Activated naive CD4-positive, alpha-beta T cell treated with anti-CD3 and anti-CD28 coated beads, Interleukin-2, amount 50 U/mL, for 72 hours (primary cell): ENCODE measurements at places on chromosomes 4 and X.

GRCh38 chr4:111031001-111031579, 408.2 kb upstream of the PITX2 start:
- DNase-seq = no peak

DNA sequence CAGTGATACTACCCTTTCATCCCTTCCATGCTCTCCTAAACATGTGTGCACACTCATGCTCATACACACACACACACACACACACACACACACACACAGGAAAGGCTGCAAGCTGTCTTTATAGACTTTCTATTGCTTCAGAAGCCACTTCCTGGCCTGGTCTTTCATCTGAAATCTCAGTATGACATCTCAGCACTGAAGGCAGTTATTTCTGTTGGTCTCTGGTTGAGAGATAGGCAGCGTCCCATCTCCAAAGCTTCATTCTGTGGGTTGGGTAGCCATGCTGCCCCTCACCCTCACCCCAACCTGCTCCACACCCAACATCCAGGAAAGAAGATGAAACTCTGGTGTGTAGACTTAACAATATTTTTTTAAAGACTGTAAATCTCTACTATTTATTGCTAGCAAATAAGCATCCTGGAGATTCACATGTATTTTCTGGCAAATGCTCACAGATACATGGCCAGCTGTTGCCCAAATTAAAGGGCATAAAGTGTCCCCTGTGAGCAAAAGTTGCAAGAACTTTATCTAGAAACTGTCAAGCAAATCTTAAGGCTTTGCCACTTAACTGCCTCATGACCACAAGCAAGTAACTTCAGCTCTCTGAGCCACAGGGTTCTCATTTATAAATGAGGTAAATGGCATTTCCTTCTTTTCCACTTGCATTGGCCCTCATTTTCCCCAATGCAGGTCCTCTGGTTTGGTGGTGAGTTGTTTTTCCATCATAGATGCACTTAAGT, 189.8 kb upstream of the AFF2 start:
- DNase-seq = peak; percentile 40

DNA sequence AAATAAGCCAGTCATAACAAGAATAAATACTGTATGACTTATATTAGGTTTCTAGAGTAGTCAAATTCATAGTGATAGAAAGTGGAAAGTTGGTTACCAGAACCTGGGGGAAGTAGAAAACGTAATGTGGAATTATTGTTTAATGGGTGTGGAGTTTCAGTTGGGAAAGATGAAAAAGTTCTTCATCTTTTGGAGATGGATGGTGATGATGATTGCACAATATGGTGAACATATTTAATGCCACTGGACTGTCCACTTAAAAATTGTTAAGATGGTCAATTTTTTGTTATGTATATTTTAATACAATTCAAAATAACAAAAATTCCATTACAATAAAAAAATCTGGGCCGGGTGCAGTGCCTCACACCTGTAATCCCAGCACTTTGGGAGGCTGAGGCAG, 289.6 kb downstream of the ZIC3 start:
- no peak for DNase-seq

DNA sequence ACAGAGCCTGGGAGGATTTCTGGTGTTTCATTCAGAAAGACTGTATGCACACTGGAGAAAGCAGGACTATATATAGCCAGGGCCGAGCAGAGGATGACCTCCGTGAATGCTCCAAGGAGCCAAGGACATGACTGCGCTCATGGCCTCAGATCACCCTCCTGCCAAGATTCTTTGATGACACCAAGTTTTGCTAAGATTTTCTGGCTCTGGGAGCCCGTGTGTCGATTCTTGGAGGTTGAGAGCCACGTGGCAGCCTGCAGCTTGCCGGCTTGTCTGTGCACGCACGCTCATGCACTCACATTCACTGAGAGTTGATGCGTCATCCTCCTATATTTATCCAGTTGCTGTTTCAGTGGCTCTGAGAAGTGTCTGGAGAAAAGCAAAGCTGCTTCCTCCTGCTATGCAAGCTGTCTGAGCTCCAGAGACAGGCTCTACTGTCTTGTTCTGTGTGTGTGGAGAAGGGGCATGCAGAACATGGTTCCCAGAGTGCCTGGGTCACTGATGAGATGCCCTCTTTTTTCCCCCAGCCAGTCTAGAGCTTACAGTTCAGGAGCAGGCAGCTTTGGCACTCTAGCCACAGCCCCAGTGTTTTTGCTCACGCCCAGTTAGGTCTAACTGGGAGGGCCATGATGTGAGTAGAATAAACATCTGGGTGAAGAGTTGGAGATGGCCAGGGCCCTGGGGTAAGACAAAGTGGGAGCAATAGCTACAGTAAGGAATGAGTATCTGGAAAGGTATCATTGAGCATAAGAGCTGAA, 64.9 kb upstream of the SCOC start:
- no peak for DNase-seq

DNA sequence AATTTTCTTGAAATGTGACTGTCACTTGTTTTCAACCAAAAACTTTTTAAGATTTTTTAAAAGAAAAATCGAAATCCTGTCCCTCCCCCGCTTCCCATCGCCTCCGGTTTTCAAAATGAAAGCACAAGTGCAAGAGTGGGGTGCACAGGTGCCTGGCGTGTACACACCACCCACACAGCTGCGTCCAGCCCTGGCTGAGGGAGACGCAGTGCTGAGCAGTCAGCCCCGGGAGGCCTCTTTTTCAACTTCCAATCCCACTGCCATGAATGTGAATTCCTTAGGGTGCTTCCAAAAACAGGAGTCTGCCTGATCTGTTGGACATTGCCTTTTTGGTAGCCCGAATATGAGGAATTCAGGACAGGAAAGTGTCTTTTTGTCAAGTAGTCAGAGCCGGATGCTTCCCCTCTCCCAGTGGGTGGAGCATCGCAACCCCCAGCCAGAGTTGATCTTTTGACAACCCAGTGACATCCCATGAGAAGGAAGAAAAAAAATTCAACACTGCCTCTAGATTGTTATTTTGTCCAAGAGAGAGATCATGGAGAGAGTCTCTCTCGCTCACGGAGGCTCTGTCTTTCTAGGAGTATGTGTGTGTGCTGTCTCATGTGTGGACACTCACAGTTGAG, 8.9 kb downstream of the PRRG3 start:
- DNase-seq = no peak

- DNase-seq = no peak
Observed at GRCh38 chr4:62399242-62399641, 1199.1 kb downstream of the ADGRL3 start.

DNA sequence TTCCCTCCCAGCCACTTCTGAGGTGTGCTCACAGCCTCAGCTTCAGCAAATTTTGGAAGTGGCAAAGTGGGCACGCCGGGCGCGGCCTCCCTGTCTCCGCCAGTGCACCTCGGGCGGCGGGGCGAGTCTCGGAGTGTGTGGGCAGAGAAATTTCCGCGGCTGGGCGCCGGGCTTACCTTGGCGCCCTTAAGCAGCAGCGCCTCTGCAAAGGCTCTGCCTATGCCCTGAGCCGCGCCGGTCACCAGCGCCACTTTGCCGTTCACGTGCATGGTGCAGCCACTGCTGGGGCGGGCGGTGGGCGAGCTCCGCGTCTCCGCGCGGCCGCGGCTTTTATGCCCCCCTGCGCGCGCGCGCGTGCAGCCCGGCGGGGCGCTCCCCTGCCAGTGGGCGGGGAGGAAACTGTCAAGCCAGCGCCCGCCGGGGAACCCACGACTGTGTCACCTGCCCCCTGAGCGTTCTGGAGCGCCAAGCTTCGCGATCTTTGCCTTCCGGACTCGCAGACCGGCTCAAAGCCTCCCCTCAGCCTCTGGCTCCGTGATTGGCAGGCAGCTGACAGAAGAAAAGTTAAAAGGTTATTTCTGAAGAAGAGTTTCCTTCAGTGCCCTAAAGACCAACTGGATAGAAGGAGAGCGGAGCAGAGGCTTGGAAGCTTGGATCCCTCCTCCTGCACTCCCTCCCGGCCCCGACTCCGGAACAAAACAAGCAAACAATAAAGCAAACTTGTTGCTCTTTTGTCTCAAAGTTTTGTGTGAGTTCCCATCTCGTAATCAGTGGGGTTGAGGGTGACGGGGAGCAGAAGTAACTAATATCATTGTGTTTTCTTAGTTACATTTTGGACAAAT, at the start of gene HPGD:
HPGD (minus strand) TSS at position 306 of the 842 bp plus-strand sequence; CDS start at position 269, 37 bp downstream.
- DNase-seq = peak; percentile 55

DNA sequence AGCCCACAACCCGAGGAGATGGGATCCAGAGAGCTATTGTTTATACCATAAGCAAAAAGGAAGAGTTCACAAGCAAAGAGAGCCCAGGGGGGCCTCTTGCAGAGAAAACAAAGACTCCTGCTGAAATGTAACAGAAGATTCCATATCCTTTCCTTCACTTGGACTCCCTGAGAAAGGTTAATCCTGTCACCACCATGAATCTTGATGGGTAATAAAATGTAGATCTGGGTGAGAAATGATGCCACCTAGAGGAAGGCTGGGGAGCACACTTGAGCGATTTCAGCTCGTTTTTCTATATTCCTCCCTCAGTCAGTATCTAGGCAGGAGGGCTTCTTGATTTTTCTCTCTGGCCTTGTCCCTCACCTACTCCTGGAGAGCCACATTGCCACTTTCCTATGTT, 10.2 kb upstream of the KCNE5 start:
- no peak for DNase-seq

GRCh38 chrX:95071621-95072020, 1397.6 kb downstream of the FAM133A start:
- no peak for DNase-seq

DNA sequence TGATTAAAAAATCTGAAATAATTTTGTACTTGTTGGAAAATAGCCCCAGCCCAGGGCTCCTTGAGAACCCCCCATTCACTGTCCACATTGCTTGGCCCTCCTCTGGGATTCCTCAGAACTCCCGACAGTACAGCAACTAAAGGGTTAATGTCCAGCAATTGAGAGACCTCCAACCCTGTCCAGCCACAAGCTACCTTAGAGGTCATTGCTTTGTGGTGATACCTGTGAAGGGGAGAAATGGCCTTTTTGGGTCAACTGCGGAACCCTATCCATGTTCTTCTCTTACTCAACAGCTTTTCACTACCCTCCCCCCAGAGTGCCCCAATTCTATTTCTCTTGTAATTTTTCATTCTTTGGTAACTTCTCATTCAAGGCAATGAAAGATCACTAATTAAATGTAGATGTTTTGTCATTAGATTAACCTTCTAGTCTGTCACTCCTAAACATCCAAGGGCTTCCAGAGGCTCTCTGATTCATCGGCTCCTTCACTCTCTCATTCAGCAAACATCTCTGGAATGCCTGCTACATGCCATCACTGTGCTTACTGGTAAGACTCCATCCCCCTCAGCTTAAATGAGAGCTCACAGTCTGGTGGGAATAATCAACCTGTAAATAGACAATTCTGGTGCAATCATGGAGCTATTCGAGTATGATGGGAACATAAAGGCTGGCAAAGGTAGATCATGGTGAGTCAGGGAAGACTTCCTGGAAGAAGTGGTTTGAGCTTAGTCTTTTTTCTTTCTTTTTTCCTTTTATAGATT, 241.4 kb upstream of the PGRMC2 start:
- DNase-seq = no peak

- no peak for DNase-seq
Observed at GRCh38 chr4:141643557-141643956, 7.2 kb downstream of the IL15 start.

DNA sequence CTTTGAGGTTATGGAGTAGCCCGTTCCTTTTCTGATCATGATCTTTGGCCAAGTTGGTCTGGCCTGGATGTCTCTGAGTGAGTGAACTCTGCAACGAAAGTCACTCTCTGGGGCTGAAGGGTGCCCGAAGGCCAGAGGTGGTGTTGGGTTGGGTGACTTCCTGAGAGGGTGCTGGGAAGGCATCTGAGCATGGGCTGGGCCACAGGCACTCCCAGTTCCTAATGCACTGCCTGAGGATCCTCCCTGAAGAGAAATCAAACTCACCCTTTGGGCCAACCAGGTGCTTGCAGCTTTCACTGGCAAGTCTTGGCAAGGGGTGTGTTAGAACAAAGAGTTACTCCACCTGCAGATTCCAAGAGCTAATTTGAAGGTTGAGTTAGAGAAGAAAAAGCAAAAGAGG, 66.4 kb upstream of the SCML1 start:
- no peak for DNase-seq

DNA sequence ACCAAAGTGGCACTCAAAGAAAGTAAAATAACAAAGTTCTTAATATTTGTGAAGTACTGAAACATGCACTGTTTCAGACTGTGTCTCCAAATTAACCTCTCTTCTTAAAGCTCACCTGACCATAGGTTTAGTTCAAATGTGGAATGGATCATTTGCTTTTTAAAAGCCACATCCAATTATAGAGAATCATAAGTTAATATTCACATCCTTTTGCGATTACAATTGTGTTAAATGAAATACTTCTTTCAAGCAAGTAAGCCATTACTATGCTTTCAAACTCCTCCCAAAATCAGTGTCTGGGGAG, 95.3 kb upstream of the PTPN13 start:
- no peak for DNase-seq

DNA sequence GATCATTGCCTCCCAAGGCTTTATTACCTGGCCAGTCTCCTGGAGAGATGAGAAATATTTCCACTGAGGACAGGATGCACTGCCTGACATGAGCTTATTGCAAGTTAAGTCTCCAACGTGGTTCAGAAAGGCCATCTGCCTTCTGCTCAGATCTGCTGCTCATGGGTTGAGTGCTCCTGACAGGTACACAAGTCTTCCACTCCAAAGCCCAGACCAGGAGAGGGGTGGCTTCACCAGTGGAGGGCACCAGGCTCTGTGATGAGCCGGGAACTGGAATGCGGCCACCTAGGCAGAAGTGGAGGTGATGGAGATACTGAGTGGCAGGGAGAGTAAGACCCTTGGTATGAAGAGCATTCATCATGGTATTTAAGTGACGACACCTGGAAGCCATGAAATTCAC, 79.5 kb upstream of the IRF2 start:
- no peak for DNase-seq

DNA sequence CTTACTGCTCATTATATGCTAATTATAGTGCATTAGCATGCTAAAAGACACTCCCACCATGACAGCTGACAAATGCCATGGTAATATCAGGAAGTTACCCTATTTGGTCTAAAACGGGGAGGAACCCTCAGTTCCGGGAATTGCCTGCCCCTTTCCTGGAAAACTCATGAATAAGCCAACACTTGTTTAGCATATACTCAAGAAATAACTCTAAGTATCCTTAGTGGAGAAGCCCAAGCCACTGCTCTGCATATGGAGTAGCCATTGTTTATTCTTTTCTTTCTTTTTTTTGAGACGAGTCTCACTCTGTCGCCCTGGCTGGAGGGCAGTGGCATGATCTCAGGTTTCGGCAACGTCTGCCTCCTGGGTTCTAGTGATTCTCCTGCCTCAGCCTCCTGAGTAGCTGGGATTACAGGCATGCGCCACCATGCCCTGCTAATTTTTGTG, 15.5 kb downstream of the NUDT6 start:
- DNase-seq = no peak

- no peak for DNase-seq
Observed at GRCh38 chr4:163107754-163108153, 58.9 kb downstream of the NAF1 start.

GRCh38 chr4:39933671-39934590, 43.8 kb downstream of the PDS5A start:
- DNase-seq = no peak

DNA sequence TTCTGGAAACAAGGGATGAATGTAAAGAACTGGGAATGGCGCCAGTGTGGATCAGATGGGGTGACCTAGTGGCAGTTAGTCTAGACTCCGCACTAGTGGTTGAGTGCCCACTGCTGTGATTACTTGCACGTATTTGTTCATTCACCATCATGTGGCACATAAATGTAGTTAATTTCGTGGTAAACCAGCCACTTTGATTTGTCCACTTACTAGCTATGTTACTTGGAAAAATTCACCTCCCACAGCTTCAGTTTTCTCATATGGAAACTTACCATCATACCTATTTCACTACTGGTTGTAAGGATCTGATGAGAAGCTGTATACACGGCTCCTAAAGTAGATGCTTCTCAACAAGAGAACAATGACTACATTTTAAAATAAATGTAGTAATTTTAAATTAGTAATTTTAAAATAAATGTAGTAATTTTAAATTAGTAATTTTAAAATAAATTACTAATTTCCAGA, 394 bp upstream of the DYNLT3 start:
- DNase-seq = no peak
